ENCODE measurements at places on chromosomes 7 and 10.

GRCh38 chr7:29980151-29980550, 9.4 kb downstream of the SCRN1 start:
- no peak for DNase-seq

- DNase-seq: no peak
Measured at GRCh38 chr7:139029353-139029752, 6.5 kb downstream of the ZC3HAV1L start.

GRCh38 chr7:70597066-70597465, 534.9 kb upstream of the GALNT17 start:
- no peak for DNase-seq

DNA sequence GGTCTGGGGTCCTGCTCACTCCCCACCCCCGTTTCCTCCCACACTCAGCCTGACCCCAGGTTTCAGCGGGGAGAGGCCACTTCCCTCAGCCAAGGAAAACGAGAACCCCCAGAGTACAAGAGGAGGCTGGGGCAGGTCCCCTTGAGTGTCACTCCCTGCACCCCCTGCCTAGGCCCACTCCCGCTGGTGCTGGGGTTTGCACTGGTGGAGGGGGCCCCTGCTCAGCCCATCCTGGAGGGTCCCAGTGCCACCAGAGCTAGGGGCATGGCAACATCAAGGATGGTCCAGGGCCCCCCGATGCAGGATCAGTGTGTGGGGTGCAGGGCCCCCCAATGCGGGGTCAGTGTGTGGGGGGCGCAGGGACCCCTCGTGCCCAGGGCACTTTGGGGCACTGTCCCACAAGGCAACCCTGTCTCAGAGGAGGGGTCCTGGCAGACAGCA, 70.5 kb upstream of the KCTD7 start:
- no peak for DNase-seq

DNA sequence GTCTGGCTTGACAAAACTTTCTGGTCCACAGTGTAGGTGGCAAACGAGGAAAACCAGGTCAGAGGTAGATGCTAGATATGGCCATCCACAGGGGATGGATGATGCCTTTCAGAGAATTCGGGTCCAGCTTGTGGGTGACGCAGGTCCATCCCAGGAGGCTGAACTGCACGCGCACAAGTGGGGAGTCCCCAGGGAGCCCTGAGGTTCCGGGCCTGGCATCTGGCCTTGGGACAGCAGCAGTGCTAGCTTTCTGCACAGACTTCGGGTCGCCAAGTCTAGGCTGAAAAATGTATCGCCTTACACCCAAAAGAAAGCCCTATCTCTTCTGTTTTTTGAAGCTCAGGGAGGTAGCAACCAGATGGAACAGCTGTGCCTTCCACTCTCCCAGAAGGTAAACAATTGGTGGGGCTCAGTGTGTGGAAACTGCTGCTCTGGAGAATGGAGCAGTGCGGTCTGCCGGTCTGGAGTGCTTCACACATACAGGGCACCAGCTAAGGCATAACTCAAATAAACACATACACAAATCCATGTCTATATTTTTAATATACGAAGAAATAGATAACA, 119.3 kb upstream of the ACBD5 start:
- DNase-seq: no peak

GRCh38 chr10:86024281-86025041, 342.1 kb downstream of the GRID1 start:
- no peak for DNase-seq

GRCh38 chr10:23525406-23525805, 86.5 kb downstream of the OTUD1 start:
- peak; percentile 15 for DNase-seq

GRCh38 chr7:46463170-46463569, 542.1 kb upstream of the IGFBP3 start:
- no peak for DNase-seq

DNA sequence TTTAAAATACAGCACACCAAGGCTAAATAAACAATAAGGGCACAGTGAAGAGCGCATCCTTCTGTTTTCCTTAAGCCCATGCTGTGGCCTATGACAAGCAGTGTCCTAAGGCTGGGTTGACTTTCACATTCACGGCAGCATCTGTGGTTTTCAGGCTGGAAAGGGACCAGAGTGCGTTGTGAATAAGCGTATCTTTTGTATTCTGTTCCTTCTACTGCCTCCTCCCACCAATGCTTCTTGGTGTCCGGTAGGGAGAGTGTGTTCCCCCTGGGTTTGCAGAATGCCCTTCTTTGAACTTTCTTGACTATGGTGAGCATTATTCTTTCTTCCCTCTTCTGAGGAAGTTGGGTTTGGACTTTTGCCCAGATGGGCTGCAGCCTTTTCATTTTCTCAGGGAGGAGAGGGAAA, 73.6 kb downstream of the ABCA13 start:
- DNase-seq: no peak

Measured in NCI-H1105 treated with DMSO at 0.1 percent for 48 hours (cell line).